T-cell (primary cell): ENCODE measurements at places on chromosomes 12 and 14.

- peak; percentile 22 for DNase-seq
These were observed at the start of gene LRRK2 for GRCh38 chr12:40224439-40225291. LRRK2 (plus strand) TSS chr12:40224997; CDS start chr12:40225132, 135 bp downstream.

DNA sequence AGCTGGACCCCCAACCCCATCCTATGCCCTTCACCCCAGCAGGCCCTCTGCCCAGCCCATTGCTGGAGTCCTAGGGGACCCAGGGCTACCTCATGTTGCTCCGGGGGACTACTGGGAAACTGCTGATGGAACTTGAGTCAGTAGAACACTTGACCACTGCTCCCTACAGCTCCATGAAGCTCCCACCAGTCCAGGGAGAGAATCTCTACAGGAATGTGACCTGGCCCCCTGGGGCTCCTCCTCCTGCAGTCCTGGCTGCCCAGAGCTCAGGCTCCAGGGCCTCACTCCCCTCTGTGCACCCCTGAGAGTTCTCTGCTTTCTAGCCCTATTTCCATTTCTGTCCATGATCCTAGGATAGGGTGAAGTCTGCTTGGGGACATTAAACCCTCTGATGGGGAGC is 10.8 kb upstream of the AQP2 start:
- no peak for DNase-seq

DNA sequence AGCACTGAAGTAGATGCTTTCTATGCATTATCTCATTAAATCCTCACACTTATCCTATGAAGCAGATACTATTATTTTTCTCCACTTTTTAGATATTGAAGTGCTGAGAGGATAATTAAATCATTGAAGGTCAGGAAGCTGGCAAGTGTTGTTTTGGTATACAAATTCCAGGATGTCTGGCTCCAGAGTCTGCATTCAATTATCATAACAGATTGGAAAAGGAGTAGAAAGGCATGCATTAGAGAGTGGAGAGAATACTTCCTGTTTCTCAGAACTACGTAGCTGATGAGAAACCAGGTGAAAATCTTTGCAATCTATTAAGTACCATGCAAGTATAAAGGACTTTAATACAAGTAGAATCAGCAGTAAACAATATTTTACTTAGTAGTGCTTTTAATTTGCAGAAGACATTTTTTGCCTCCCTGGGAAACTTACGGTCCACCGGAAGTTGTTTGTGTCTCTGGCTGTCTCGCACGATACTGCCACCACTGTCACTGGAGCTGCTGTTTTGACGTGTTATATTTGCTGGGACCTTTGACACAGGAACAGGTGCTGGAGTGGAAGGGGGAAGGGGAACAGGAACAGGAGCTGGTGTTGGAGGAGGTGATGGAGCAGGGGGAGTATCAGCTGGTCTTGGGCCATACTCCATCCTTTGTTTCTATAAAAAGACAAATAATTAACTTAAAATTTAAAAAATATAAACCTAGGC is 158.0 kb downstream of the EPS8 start:
- DNase-seq = no peak

- DNase-seq = no peak
These were observed 435 bp downstream of the FOXM1 start for GRCh38 chr12:2876431-2877046.

DNA sequence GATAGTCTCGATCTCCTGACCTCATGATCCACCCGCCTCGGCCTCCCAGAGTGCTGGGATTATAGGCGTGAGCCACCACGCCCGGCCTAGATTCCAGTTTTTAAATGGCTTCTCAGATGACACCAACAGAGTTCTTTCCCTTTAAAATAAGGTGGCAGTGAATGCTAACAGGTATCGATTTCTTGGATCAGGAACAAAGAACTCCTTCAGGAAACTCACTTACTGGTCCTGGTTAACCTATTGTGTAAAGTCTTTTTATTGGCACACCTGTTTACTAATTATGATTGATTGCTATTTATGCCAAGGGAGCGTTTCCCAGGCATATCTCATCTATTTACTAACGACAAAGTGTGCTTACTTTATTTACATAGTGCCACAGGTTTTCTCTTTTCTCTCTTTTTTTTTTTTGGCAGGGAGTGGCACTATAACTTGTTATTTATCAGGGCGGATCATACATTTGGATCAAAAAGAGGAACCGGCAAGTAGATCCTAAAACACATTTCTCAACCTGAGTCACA is 89.7 kb downstream of the GLT1D1 start:
- DNase-seq = no peak

DNA sequence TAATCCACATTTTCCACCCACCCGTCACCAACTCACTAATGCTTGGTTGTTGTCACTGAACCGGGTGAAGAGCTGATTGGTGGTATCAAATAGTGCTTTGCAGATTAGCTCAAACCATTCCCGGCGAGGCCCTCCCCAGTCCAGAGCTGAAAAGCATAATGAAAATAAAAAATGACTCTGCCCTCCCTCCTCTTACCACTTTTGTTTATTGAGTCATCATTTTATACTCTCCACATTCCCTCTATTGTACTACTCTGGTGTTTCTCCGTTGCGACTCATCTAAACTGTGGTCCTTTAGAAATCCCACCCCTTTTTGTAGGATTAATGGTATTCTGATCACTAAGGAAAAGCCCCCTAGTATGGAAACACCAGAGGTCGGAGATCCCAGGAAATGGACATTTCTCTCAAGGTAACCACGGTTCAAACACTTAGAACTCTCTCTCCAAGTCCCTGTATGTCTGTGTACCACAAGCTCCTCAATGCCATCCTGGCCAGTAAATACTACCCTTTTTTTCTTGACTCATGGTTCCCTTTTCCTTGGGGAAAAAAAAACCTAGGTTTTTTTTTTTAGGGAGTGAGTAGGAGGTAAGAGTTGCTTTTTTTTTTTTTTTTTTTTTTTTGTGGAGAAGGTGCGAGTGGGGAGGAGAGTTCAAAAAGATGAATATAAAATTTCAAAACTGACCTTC is 42.0 kb downstream of the AREL1 start:
- DNase-seq = no peak

GRCh38 chr12:74349925-74350324 is 187.7 kb upstream of the ATXN7L3B start:
- no peak for DNase-seq

DNA sequence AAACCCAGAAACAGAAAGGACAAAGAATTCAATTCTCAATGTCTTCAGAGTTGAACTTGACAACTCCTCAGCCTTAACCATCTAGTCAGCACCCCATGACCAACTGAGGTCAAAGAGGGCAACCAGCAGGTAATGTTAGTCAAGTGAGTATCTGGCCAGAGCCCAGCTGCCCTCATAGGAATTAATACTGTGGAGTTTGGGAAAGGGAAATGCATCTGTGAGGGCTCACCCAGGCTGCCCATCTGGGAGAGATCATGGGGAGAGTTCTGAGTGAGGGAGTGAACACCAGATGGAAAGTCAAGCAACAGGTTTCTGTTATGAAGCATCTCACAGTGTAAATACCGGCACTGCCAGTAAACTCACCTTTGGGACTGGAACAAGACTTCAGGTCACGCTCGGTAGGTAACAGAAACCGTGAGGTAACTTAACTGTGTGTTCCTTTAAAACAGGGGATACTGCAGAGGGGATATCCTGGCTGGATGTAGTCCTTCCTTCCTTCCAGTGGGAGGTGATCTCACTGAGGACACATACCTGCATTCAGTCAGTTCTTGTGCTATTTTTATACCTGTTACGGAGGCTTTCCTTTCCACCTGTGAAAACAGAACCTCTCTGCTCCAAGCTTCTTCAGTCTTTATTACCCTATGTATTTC is 94.4 kb downstream of the DAD1 start:
- DNase-seq = no peak
